ENCODE measurements at places on chromosomes 7 and 10. TPM values are rescaled to one million over a fixed set of nuclear protein-coding genes. Genes with fewer than 3 reads are reported as not detected.

DNA sequence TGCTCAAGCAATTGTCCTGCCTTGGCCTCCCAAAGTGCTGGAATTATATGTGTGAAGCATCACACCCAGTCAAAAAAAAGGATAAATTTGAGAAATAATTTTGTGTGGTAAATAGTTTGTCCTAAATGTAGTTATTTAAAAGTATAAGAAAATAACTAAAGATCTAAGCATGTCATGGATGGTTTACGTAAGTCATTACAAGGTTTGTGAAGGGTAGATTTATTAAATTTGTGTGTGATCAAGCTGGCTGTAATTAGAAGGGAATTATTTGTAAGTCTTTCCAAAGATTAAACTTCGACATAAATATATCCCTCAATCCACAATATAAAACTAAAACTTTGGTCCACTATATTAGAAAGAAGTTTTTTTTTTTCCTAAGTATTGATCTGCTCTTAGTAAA, 28.6 kb downstream of the ORC5 start:
- no peak overlapping the region for H3K4me3 ChIP-seq
- H3K36me3 ChIP-seq, result peaks cover 5% of the 10 kb centered on the region
- H3K27me3 ChIP-seq, result no peaks in the 10 kb centered on the region
- H3K4me1 ChIP-seq, result no peaks in the 10 kb centered on the region

GRCh38 chr10:43458227-43458626, 21.3 kb downstream of the ZNF487 start:
- no peak overlapping the region for H3K4me3 ChIP-seq
- no peak overlapping the region for H3K27ac ChIP-seq
- DNase-seq, result no peak

The STEAP1B gene
- total RNA-seq, result not detected

- H3K27me3 ChIP-seq, result peaks cover 82% of the 10 kb centered on the region
- peak; percentile 64 for DNase-seq
- no peak overlapping the region for H3K27ac ChIP-seq
- peaks cover 10% of the 10 kb centered on the region for H3K4me1 ChIP-seq
- H3K4me3 ChIP-seq, result peak overlapping the region; percentile 48
- H3K36me3 ChIP-seq, result no peaks in the 10 kb centered on the region
Observed at GRCh38 chr10:119542988-119543813, 682 bp upstream of the RGS10 start.

GRCh38 chr10:7752251-7752650, 35.5 kb downstream of the KIN start:
- H3K27me3 ChIP-seq, result no peaks in the 10 kb centered on the region
- DNase-seq, result no peak
- H3K27ac ChIP-seq, result no peak overlapping the region

The CPN1 gene
- total RNA-seq, result not detected

- no peak overlapping the region for H3K4me3 ChIP-seq
- no peak for DNase-seq
- no peaks in the 10 kb centered on the region for H3K27me3 ChIP-seq
- H3K27ac ChIP-seq, result no peak overlapping the region
- no peaks in the 10 kb centered on the region for H3K4me1 ChIP-seq
- H3K36me3 ChIP-seq, result no peaks in the 10 kb centered on the region
Observed at GRCh38 chr7:90877201-90877600, 281.1 kb downstream of the CDK14 start.

DNA sequence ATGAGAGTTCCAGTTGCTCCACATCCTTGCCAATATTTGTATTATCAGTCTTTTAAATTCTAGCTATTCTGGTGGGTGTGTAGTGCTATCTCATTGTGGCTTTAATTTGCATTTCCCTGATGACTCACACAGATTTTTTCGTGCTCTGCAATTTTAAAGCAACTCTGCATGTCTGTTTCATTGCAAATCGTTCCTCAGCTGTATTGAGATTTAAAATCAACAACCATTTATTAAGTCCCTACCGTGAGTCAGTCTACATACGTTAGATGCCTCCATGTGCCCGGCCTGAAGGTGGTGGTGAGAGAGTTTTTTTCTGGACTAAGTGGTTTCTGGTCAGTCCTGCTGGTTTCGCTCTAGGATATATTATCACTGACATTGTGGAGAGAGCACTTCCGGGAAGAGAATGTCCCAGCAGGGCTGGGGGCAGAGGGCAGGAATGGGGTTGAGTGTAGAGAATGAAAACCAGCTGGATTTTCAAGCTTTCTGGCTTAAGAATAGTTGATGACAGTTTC, 8.4 kb upstream of the HYCC1 start:
- H3K4me1 ChIP-seq, result no peaks in the 10 kb centered on the region
- H3K27ac ChIP-seq, result no peak overlapping the region
- no peak overlapping the region for H3K4me3 ChIP-seq
- no peaks in the 10 kb centered on the region for H3K36me3 ChIP-seq

DNA sequence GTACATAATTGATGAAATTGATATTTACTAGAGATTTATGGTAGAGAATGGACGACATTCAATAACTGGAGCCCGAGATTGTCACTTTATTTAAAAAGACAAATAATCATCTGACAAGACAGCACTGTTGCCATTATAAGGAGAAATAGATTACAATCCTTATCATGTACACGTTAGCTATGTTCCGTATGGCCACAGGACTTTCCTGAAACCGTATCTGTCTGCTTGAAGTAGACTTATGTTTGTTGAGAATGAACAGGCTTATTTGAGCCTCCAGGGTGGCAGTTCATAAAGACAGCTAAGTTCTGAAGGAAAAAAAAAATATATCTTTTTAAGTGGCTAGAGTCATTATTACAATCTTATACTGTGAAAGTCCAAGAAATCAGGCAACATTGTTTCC, 317.2 kb downstream of the BICC1 start:
- no peak for DNase-seq
- H3K27ac ChIP-seq, result no peak overlapping the region
- peaks cover 2% of the 10 kb centered on the region for H3K4me1 ChIP-seq
- H3K4me3 ChIP-seq, result no peak overlapping the region

GRCh38 chr10:61016007-61016406, 72.0 kb upstream of the RHOBTB1 start:
- H3K4me3 ChIP-seq, result no peak overlapping the region
- H3K4me1 ChIP-seq, result no peaks in the 10 kb centered on the region
- no peak for DNase-seq
- H3K27ac ChIP-seq, result no peak overlapping the region
- no peaks in the 10 kb centered on the region for H3K36me3 ChIP-seq

The CDNF gene
- total RNA-seq, result 0.74 TPM
